ENCODE measurements at places on chromosomes 2 and 18. TPM values are rescaled to one million over a fixed set of nuclear protein-coding genes. Genes with fewer than 3 reads are reported as not detected.

GRCh38 chr2:58407487-58407886, 166.4 kb upstream of the FANCL start:
- DNase-seq, result no peak

DNA sequence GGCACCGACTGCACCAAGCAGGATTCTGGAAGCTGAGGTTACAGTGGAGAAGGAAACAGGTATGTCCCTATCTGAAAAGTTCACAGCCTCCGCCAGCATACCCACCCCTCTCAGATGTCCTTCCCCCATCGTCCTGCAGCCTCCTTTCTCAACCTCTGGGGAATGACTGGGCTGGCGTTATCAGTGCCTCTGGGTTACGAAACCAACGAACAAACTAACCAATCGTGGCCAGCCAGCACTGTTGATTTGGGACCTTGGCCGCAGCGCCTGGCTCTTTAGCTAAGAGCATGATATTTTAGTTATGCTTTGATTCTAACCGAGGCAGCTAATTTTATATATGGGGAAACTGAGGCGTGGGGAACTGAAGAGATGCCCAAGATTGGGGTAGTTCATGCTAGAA, 233.0 kb downstream of the TFCP2L1 start:
- DNase-seq, result no peak

DNA sequence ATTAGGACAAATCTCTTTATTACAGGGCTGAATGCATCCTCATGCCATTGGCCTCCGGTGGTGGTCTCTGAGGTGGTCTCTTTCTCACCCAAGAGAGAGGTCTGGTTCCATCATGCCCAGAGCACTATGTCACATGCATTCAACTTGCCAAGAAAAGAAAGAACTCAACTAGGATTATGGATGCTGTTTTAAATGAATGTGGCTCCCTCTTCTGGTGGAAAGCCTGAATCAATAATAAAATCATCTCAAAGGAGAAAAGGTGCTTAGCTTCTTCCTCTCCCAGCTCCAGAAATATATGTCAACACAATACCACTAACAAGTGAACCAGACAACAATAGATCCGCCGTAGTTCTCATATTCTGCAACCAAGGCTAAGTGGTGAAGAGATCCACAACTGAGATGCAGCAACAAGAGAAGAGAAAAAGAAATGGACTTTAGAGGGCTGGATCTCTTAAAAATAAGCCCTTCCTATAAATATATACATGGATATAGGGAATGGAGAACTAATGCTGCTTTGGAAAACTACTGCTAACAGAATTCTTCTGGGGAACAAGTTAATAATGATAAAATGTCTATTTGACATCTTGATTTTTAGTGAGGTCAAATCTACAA, 396.8 kb downstream of the NCKAP5 start:
- DNase-seq, result no peak

GRCh38 chr2:3212984-3213383, 164.6 kb downstream of the EIPR1 start:
- no peak for DNase-seq

GRCh38 chr2:236305531-236305930, 41.3 kb upstream of the ASB18 start:
- DNase-seq, result no peak

- no peak for DNase-seq
Observed at GRCh38 chr2:36594849-36595248, 3.1 kb downstream of the FEZ2 start.

- DNase-seq, result no peak
Observed at GRCh38 chr2:140041811-140042210, 1261.6 kb upstream of the NXPH2 start.

- DNase-seq, result no peak
Observed at GRCh38 chr2:132656266-132656975, 13.6 kb downstream of the LYPD1 start.

DNA sequence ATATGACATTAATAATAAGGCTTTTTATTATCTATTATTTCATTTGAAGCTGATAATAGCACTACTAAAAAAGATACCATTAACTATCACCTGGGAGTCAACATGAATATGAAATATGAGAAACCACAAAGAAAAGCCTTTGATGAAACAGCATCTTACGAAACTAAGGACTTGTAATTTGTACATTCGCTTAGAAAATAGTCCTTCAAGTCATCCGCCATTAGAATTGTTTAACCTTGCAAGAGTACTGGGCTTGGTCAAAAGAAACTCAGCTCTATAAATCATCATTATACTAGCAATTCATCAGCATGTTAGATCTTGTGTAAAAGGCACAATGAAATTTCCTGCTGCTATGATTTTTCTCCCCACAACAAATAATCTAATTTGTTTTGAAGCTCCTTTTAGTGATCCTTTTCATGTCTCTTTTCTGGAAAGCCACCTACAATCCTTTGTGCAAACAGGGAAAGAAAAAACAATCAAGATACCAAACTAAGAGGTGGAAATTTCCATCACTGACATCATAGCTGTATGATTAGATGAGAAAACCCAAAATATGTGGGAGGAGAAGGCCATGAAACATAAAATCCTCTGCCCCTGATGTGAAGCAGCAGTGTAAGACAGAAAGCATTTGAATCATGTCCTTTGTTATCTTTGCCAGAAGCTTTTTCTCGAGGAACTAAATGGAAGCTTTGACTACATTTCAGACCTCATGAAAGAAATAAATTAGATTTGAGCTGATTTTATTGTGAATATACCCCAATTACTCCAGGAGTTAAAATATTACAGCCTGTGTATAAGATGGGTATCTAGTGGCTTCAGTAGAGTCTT, 31.2 kb downstream of the SCN9A start:
- no peak for DNase-seq

DNA sequence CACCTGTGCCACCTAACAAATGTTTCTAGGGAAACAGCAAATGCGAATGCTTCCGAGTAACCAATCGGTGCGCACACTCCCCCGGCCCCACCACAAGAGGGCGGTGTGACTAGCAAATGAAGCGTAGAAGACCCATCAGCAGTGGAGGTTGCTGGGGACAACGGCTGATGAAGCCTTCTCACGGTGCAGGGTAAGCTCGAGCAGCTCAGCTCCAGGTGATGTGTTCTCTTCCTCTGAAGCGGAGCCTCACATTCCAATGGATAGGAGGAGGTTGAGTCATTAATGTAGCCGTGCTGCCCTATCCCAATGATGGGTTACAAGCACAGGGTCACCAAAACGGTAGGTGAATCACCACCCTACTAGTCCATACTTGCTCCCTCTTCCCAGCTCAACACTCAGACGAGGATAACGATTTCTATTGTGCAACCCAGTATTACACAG, 127.6 kb upstream of the TWIST2 start:
- no peak for DNase-seq

DNA sequence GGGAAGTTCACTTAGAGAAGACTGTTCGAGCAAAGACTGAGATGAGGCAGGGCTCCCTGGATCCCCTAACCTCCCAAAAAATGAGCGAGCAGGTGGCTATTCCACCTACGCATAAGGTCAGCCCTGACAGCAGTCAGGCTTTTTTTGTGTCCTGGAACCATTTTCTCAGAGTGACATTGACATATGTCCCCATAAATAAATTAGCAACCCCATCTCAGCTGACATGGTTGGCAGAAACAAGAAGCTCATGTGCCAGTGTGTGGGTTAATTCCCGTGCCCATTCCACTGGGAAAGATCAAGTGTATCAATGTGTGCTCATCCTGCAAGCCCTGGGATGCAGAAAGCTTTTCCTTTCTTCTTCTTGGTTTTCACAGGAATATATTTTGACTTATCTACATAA, 740.4 kb upstream of the CELF4 start:
- DNase-seq, result no peak

DNA sequence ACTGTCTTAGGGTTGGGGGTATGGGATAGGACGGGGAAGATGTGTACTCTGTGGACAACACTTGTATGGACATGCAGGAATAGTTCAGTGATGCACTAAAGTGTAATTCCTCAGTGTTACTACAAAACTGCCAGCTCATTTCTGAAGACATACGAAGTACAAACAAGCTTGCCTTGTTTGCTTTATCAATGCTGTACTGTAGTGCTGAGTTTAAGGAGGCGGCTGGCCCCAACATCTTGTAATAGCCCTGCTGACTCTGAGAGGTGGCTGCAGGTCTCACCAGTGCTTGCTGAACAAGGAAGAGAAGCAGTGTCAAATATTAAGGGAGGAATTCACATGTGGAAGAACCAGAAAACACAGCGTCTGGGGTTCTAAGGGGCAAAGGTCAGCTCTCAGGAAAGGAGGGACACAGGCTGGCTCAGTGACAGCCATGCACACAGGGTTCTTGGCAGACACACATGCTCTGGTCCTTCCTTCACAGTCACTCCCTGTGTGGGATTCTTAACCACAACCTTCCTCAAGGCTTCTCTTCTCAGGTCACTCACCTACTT, 39.8 kb upstream of the EVA1A start:
- no peak for DNase-seq

DNA sequence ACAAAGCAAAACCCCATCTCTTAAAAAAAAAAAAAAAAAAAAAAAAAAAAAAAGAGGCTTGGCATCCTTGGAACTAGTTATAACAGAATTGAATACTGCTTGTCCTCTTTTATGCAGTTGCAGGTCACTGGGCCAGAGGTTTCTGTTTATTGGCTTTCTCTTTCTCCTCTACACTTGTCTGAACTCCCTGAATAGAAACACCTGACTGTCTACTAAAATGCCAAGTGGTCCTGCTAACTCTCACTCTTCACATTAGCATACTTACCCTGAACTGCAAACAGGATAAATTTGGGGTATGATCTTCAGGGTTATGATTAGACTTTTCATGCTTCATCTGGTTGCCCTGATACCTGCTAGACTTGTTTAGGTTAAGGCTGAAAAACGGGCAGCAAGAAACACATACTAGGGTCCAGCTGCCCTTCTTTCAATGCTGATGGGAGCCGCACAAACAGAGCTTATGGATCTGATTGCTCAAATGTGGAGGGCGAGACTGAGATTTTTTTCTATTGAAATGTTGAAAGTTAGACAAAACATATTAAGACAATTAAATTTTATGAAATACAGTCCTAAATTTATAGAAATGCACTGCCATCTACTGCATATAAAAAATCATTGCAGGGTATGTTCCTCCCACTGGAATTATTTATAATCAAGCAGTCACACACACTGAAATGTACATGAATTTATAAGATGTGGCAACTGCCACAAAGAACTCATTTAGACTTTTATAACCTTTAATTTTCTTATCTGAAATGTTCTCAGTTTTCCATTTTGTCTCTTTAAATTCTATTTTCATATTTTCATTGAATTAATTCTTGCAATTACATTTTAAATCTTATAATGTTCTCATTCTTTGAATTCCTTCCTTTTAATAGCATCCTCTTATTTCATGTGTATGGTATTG, 40.8 kb downstream of the GTF3C3 start:
- no peak for DNase-seq

- DNase-seq, result no peak
Observed at GRCh38 chr2:166240387-166241313, 112.8 kb upstream of the SCN1A start.

DNA sequence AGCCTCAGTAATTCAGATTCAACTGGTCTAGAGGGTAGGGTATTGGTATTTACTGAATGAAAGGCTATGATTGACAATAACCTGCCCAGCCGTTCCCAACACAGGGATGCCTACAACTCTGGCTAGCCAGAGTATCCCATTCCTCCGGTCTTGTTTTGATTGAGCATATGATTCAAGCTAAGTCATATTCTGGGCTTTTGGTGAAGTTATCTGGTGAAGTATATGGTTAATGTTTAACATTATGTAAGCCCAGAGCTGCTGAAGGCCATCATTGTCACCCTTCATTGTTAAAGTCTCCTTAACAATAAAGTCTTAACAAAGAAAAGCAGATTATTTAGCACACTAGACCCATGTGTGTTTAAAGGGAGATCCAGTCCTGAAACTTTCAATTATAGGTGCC, 152.6 kb downstream of the EXOC6B start:
- DNase-seq, result no peak

DNA sequence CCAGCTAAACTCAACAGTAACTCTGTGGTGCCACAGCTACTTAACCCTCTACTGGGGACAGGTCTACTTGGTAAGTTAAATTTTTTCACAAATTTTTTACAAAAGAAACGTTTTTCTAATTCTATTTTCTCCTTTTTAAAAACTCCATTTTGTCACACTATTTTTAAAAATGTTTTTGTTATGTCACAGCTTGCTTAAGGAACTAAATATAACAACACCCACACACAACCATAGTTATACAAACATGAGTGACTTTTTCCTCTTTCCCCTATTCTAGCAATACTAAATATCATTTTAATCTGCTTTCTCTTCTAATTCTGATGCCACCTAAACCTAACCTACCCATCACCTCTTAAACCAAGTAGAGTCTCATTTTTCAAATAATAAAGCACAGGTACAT, 160.5 kb upstream of the EPC2 start:
- no peak for DNase-seq

GRCh38 chr2:240507060-240507777, 50.6 kb downstream of the ANKMY1 start:
- no peak for DNase-seq

DNA sequence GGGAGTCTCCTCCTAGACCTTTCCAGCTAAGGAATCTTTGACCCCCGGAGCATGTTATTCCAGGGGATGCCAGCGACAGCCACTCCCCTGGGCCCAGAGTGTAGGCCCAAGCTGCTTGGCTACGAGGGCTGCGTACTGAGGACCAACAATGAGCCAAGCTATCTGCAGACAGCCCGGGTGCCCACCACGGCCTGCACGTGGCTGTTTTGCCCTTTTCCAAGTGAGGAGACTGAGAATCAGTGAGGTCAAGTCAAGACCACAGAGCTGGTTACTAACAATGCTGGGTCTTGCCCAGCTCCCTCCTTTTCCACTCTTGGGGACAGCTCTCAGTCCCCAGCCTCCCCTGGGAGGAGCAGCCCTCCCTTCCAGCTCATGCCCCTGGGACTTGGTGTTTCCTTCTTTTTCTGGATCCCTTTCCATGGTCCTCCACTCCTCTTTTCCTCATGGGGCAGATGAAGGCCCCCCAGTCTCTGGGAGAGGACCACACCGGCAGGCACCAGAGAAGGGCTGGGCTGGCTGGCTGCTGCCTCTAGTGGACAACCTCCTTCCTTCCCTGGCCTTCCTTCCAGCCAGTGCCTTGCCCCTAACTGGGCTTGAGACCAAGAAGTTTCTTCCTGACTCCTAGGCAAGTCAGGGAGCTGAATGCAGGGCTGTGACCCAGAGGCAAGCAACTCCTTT, 550 bp upstream of the MALL start:
- DNase-seq, result no peak

- DNase-seq, result no peak
Observed at GRCh38 chr2:9299161-9300100, 92.8 kb downstream of the ASAP2 start.

DNA sequence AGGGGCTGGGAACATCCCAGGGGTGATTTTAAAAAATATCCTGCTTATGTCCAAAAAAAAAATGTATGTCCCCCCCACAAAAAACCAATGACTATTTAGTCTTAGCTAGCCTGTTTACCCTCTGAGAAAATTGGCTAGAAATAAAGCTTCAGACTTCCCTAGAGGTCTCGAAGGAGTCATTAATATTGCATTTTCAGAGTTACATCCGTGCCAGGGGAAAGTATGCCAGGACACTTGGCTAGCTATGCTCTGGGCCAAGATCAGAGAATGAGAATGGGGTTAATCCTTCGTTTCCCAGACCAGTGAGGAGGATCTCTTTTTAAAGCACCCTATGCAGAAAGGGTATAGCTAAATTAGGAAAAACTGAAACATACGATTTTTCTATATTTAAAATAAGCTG, 183.6 kb downstream of the MC4R start:
- no peak for DNase-seq

- DNase-seq, result no peak
Observed at GRCh38 chr18:63091671-63092364, 227.8 kb downstream of the BCL2 start.

The SCN9A gene
- 121 TPM for total RNA-seq

The RAD51AP2 gene
- total RNA-seq, result 0.47 TPM

The KCNG2 gene
- 0.31 TPM for total RNA-seq

The C18orf54 gene
- total RNA-seq, result 8.7 TPM

The SLC11A1 gene
- total RNA-seq, result 1.7 TPM

The IL1R1 gene
- 0.78 TPM for total RNA-seq

The FAM124B gene
- total RNA-seq, result 7.8 TPM
